Aorta (tissue), 5 donors: ENCODE measurements at places on chromosomes 6 and 20. TPM values are rescaled to one million over a fixed set of nuclear protein-coding genes. Genes with fewer than 3 reads are reported as not detected.

GRCh38 chr6:135108692-135109091 lies 54.1 kb upstream of the HBS1L start:
- no peak for DNase-seq

- no peak for DNase-seq
Observed at GRCh38 chr6:25695671-25696070, 43.7 kb downstream of the SCGN start.

DNA sequence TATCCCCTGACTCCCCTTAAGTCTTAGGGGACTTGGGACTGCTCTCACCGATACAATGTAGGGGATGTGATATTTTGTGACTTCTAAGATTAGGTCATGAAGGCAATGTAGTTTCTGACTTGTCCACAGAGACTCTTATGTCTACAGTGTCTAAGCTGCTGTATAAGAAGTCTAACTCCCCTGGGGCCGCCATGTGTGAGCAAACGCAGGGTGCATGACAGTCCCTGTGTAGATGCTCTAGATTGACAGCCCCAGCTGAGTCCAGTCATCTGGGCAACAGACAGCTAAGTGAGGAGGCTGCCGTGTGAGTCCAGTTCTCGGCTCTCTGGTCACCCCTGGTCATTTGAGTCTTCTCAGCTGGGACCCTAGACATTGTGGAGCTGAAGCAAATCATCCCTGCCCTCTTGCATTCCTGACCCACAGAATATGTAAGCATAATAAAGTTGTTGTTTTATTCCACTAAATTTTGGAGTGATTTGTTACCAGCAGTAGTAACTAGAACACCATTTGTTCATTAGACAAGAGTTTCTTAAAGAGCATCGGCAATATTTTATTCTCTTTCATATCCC lies 743.3 kb upstream of the CHD6 start:
- DNase-seq = no peak

NNAT gene
- total RNA-seq = not detected
